Left ventricle myocardium inferior (tissue), 1 donor: ENCODE measurements at places on chromosomes 7 and 10. TPM values are rescaled to one million over a fixed set of nuclear protein-coding genes. Genes with fewer than 3 reads are reported as not detected.

The IGFBP1 gene
- total RNA-seq = not detected

The BLNK gene
- 1.4 TPM for total RNA-seq

DNA sequence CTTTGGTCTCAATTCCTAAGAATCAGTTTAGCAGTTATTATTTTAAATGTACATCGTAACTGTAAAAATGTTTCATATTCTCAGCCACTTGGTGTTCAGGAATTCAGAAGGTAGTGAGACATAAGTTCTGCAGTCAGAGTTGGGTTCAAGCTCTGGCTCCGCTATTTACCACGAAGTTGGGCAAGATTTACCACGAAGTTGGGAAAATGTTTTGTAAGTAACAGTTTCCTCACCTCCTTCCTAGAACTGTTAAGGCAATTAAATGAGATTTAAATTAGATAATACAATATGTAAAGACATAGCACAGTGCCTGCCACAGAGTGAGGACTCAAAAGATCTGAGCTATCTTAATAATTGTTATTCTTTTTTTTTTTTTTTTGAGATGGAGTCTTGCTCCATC lies 16.3 kb upstream of the ABLIM1 start:
- no peak overlapping the region for H3K4me3 ChIP-seq
- no peak overlapping the region for H3K27ac ChIP-seq
- no peaks in the 10 kb centered on the region for H3K27me3 ChIP-seq
- no peak for DNase-seq
- H3K36me3 ChIP-seq = peaks cover 13% of the 10 kb centered on the region

DNA sequence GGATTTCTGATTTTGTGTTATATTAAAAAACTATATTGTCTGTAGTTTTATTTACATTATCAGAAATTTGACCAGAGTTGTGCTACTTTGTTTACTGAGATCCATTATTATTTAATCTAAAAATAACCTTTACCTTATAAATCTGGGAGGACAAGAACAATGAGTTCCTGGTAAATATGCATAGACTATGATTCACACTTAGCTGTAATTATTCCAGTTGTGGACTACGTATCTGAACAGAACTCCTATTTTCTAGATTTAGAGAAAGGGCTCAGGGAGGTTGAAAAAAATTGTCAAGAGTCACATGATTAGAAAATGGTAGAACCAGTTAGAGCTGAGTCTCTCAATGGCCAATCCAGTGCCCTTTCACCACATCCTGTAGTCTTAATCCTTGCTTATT lies 4.2 kb upstream of the GPR158 start:
- H3K27ac ChIP-seq = no peak overlapping the region
- H3K36me3 ChIP-seq = no peaks in the 10 kb centered on the region
- DNase-seq = no peak

- no peak overlapping the region for H3K27ac ChIP-seq
- H3K27me3 ChIP-seq = no peaks in the 10 kb centered on the region
- H3K4me3 ChIP-seq = no peak overlapping the region
- no peak for DNase-seq
Observed at GRCh38 chr10:70546584-70546983, 56.0 kb downstream of the PRF1 start.

DNA sequence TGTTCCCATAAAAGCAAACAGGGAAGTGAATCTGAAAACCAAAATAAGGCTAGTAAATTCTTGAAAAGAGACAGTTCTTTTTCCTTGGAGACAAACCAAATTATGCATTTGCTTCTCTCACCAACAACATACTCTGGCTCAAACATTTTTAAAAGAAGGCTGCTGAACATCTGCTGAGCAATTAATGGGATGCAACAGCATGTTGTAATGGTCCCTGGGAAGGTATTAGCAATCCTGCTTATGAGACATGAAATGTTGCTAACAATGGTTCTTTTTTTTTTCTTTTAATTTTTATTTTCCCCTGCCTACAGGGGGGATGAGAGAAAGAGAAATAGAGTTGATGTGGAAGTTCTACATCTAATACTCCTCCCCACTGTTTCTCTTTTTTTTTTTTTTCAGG lies 572.1 kb downstream of the SORCS1 start:
- no peak overlapping the region for H3K27ac ChIP-seq
- H3K4me1 ChIP-seq = no peaks in the 10 kb centered on the region
- DNase-seq = no peak
- H3K27me3 ChIP-seq = no peaks in the 10 kb centered on the region
- no peak overlapping the region for H3K4me3 ChIP-seq
- H3K36me3 ChIP-seq = no peaks in the 10 kb centered on the region
